ENCODE measurements at places on chromosomes 1 and 21. TPM values are rescaled to one million over a fixed set of nuclear protein-coding genes. Genes with fewer than 3 reads are reported as not detected.

DNA sequence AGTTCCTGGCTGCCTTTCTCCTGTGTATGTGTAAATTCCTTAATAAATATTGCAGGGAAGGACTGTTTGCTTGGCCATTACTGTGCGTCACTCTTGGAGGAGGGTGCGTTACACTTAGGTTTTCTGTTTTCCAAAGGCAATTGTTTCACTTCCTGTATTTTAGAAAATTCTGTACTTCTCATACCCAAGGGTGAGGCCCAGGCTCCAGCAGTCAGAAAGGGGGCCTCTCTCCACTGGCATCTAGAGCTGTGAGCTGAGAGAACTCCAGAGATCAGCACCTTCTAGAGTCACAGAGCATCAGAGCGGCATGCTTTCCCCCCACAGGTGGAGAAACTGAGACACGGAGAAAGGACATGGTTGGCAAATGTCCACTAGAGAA, 27.0 kb upstream of the ZFP69B start:
- DNase-seq: no peak

Gene C1orf74
- 6.9 TPM for total RNA-seq

Gene ZNF326
- total RNA-seq: 33.9 TPM

Gene SIPA1L2
- total RNA-seq: 19.5 TPM

DNA sequence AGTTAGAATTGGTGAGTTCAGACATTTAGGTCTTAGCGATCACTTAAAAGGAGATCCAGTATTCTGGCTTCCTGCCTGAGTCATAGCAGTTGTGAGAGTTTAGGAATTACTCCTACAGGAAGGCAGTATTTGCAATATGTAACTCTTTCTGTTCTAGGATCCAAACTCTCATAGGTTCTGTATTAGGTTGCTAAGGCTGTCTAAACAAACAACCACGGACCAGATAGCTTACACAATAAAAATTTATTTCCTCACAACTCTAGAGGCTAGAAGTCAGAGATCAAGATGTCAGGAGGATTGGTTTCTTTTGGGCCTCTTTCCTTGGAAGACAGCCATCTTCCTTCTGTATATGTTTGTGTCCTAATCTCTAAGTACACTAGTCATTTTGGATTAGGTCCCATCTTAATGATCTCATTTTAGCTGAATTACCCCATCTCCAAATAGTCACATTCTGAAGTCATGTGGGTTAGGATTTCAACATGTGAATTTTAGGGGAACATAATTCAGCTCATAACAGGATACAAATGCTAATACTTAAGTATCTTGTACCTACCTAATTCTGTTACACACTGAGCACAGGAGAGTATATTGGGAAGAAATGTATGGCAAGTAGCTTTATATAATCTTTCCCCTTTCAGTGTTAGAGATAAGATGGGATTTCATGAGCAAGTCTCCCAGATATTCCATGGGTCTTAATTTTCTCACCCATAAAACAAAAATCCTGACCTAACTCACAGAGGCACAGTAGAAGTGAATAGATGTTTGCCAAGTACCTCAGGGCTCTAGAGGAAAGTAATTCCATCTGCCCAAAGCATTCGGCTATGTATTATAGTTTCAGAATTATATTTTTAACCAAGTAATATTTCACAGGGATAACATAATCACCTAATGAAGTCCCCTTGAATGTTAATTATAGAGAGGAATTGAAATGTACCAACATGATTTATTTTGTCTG, 144.4 kb downstream of the PTBP2 start:
- no peak for DNase-seq

DNA sequence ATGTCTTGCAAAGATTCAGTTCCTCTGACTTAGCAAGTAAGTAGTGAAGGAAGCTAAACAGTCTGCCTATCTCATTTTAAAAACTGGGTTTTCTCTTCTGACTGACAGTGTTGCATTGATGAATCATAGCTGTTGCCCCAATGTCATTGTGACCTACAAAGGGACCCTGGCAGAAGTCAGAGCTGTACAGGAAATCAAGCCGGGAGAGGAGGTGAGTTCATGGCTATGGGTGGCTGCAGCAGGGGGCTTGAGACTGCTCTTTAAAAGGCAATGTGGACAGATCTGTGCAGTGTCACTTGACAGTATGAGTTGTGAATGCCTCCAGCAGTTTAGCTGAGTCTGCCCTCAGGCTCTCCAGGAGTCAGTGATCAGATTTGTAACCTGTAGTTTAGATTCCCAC, 46.6 kb downstream of the SMYD2 start:
- no peak for DNase-seq

GRCh38 chr21:34875830-34876229, 173.3 kb downstream of the RUNX1 start:
- no peak for DNase-seq

Gene SYCP1
- not detected for total RNA-seq

DNA sequence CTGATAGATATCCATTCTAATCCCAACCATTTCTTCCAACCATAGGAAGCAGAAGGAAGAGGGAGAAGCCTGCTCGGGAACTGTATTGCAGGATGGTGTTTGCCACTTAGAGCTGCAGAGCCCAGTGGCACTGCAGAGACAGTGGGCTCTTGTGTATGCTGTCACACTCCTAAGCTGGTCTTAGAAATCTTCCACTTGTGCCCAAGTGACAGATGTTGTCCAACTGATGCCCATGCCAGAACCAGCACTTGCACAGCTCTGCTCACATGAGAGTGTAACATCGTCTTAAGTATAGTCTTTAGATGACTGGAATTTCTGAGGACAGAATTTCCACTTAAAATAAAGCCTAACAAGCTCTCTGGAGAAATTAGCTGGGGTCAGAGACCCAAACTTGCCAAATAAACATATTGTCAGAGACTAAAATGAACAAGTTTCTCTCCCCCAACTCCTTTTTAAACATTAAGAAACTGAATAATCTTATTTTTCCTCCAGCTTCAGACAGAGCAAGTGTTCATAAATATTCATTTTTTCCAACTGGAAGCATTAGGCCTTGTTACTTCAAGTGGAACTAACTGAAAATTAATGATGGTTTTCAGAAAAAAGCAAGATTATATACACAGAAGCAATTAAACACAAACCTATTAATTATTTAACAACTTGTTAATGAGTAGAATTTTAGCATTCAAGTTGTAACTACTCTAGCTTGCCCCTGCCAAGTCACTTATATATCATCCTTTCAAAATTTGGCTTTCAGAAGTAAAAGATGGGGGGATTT, 577.3 kb downstream of the AJAP1 start:
- no peak for DNase-seq

Gene LHX4
- total RNA-seq: 0.06 TPM

DNA sequence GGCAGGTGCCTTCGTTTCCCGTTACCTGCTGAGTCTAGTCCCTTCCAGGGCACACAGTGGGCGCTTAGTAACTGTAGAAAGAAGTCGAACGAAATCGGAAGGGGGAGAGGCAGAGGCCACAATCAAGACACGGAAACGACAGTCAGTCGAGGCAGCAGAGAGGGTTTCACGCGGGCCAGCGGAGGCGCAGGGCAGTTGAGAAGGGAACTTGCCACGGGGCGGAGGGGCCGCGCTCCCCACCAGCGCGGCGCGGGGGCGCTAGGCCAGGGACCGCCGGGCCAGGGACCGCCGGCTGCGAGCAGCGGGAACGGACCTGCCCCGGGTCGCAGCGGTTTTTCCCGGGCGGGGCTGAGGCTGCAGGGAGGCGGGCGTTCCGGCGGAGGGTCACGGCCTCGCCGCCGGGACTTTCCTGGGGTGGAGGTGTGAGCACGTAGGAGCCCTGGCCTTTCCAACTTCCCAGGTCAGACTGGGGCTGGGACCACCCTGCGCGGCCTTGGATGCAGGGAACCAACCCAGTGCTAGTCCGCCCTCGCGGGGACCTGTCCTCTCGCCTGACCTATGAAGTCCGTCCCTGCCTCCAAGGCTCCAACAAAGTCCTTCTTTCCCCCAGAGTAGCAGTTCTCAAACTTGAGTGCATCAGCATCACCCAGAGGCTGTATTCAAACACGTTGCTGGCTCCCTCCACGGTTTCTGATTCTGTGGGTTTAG, 150.1 kb upstream of the FGGY start:
- peak; percentile 66 for DNase-seq

GRCh38 chr1:15417059-15417934, 7.6 kb downstream of the EFHD2 start:
- no peak for DNase-seq

Measured in neural progenitor cell (in vitro differentiated cells).